ENCODE measurements at places on chromosomes 1 and 21.

DNA sequence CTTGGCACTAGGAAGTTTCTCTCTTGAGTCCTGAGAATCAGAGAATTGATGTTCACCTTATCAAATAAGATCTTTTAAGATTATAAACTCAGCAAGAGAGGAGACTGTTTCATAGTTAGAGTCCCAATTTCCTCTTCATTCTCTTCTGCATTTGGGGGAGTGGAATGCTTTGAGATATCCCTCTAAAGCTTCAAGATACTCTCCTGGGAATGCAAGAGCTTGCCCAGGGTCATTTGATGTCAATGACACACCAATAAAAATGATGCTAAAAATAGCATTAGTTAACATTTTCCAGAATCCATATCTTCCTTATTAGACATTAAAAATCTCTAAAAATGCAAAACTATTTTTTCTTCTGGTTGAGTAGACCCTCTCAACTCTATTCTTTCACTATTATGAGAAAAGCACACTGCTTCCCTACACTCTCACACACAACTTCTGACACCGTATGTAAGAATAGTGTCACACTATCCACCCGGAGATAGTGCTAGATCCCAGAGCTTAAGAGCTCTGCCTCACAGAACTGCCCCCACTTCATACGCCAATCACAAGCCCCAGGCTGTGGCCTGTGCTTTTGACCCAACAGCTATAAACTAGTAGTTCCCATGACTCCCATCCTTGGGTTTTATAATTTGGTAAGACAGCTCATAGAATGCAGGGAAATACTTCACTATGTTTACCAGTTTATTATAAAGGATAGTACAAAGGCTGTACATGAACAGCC, 399.9 kb upstream of the RUNX1 start:
- no peak for DNase-seq

DNA sequence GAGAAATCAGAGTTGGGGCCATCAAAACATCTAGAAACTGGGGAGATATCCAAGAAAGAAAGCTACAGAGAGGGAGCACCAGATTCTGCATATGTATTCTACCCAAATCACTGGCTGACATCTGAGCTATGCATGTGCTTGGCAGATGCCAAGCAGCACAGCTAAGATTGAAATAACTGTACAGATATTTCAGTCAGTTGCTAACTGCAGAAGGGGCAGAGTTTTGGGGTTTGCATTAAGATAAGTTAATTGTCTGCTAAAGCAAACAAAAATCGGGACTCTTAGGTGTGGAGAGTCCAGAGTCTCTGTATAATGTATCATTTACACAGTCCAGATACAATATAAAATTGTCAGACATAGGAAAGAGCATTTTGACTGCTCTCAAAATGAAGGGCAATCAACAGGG, 437.1 kb downstream of the PTBP2 start:
- DNase-seq: no peak

DNA sequence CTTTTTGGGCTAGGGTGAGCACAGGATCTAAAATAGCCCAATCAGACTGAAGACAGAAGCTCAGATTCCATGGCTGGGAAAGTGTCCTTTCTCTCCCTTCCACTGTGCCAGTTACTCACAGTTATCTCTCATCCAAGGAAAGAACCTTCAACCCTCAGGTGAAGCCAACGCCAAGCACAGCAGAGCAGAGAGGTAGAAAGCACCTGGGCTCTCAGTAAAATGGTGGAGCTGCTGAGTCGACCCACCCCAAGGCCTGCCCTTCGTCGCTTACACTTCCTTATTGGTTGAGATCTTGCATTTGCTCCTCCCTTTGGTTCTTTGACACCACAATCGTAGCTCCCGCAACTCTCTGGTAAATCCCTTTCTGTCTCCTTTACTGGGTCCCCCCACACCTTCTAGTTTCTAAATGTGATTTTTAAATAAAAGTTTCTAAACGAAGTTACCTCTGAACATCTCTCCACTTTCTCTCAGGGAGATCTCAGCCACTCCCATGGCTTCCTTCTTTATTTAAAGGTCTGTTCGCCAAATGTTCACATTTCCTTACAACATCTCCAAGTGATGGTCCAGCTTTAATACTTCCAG, 27.5 kb upstream of the SLC30A1 start:
- DNase-seq: no peak

DNA sequence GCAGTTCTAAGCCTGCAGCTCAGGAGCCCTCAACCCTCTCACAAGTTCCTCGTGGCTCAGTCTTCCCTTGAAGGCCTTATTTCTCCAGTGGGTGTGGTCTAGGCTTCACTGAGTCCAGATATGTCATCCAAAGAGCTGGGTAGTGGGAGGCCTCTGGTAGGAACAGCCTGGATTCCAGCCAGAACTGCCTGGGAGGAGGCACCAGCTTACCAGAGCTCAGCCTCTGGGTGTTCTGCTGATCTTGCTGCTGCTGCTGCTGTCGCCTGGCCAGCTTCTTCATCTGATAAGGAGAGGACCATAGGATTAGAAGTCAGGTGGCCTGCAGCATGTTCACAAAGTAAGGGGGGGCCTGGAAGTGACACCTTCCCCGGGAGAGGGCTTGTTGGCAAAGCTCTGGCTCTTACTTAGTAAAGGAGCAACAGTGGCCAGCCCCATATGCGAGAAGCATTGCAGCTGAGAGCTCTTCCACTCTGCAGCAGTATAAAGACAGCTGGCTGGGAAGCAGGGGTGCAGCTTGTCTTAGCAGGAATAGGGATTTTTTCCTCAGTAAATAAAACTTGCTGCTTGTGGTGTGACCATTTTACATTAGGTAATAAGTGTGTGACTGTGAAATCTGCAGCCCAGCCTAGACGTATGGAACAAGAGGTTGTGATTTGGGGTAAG, 148.5 kb downstream of the LMX1A start:
- DNase-seq: no peak

GRCh38 chr1:236880209-236880608, 85.1 kb downstream of the MTR start:
- no peak for DNase-seq

DNA sequence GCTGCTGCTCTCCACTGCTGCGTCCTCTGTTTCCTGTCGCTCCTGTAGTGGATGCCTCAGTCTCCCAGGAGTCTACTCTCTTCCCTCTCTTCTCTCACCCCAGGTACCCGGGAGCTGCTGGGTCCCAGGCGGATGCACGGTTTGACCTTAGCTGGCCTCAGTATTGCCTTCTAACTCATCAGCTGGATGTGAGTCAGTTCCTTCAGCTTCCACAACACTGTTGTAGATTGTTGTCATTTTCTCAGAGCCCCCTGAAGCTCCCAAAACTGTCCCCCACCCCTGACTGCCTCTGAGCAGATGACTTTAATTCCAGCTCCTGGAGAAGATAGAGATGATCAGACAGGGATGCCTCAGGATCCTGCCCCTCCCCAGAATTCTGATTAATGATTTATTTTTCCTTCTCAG, 7.2 kb downstream of the CNIH3 start:
- no peak for DNase-seq

- no peak for DNase-seq
These were observed 50.6 kb downstream of the TNFRSF8 start for GRCh38 chr1:12113433-12114339.

DNA sequence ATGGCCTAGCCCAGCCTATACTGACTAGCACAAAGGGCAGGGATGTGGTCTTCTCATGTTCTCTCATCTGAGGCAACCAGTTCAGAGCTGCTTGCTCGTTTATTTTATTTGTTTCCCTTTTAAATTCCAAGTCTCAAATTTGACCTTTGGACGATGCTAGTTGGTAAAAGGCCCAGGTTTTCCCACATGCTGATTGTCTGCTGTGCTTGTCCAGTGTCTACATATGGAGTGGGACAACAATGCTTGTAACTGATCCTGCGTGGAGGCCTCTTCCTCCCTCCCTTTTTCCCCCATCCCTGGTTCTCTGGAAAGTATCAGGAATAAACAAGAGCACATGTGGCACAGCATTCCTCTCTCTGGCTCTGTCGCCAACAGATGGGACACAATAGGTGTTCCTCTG, 34.0 kb upstream of the BEND5 start:
- no peak for DNase-seq

DNA sequence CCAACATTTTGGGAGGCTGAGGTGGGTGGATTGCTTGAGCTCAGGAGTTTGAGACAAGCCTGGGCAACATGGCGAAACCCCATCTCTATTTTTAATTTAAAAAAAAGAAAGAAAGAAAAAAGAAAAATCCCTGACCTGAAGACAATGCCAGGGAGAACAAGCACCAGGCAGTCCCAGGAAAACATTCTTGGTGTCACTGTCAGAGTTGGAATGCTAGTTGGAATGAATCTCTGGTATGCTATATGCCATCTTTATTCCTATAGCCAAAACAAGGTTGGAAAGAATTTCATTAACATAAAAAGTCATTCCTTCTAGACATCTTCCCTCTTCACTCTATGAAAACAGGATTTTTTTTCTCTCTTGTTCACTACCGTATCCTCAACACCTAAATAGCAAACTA, 2.8 kb downstream of the DNAJC8 start:
- DNase-seq: no peak

All from activated CD8-positive, alpha-beta memory T cell treated with anti-CD3 and anti-CD28 coated beads, Interleukin-2, amount 50 U/mL, for 48 hours (primary cell).